M059J (cell line): ENCODE measurements at places on chromosomes 11 and 22.
A peak's percentile ranks its signal among the peaks of the same experiment; 100 is the strongest.

GRCh38 chr11:64250415-64251015, 815 bp upstream of the PLCB3 start:
- peak; percentile 40 for DNase-seq

DNA sequence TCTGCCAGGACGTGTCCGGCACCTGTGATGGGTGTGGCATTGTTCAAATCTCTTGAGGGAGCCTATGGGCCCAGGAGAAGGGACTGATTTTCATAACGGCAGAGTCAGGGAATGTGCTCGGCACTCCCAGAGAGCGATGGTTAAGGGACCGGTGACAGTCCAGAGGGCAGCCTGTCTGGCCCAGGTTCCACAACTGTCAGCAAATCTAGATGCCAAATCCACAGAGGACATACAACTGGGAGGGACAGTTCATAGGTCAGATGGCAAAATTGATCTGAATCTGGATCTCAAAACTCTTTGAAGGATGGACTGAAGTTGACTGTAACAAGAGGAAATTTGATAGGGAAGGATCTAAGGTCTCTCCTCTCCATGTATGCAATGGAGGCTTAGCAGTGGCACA, 7.5 kb downstream of the SEC14L2 start:
- no peak for DNase-seq

- no peak for DNase-seq
Measured at GRCh38 chr22:42007922-42008321, 9.3 kb downstream of the WBP2NL start.

GRCh38 chr11:62811659-62812058, 6.4 kb upstream of the NXF1 start:
- no peak for DNase-seq

- no peak for DNase-seq
Measured at GRCh38 chr11:103703437-103703836, 333.0 kb upstream of the DDI1 start.

GRCh38 chr11:12415342-12415966, 38.1 kb downstream of the PARVA start:
- no peak for DNase-seq

DNA sequence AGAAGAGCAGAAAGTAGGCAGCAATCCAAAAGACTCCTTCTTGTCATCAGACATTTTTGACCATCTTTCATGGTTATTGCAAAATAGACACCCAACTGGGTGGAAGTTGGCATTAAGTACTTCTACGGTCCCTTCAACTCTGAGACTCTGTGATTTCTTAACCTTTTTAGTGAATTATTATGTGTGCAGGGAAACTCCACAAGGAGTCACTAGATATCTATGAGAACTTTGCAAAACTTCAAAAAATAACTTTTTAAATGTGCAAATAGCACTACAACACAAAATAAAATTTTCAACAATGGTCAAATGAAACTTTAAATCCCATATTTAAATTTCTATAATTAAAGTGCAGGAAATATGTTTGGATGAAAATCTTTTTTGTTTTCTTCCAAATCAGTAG, 88.7 kb downstream of the SLC17A6 start:
- DNase-seq: no peak

DNA sequence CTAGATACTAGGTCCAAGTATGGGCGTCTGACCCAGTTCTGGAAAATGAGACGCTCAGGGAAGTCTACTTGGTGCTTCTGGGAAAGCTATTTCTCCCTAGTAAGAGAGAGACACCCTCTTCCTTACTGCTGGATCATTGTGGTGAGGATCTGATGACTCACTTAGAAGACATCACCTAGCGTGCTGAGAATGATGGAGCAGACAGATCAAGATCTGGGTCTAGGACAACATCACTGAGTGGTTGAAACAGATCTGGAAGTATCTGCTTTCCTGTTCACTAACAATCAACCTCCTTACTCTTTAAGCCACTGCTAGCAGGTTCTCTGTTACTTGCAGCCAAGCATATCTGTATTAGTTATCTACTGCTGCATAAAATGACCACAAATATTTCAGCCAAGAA, 38.3 kb upstream of the HMGXB4 start:
- peak; percentile 88 for DNase-seq

DNA sequence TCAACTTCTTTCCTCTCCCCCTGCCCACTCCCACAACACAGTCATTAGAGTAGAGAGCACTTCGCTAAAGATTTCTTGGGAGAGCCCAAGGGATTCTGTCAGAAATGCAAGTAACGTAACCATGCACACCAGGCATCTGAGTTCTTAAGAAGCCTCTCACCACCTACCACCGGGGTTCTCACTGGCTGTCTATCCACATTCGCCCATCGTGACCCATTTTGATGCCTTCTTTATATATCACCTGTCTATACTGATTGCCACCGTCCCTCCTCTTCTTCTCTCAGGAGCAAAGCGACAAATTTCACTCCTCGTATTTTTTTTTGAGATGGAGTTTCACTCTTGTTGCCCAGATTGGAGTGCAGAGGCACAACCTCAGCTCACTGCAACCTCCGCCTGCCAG, 23.9 kb upstream of the RASD2 start:
- no peak for DNase-seq

DNA sequence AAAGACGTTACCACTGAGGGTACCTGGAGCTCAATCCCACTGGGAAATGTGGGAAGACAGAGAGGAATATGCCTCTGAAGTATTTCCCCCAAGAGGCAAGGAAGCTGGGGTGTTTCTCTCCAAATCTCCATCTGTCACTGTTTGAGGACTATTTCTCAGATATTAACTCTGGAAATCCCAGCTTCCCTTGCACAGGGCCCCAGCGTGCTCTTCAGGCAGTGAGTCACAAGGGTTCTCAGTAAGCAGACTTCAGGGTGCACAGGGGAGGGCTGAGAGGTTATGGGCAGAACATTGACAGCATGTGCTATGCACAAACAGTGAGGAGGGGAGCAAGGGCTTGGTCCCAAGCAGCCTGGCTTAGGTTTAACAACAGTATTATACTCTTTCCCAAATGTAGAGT, 60.9 kb upstream of the EED start:
- DNase-seq: peak; percentile 70

DNA sequence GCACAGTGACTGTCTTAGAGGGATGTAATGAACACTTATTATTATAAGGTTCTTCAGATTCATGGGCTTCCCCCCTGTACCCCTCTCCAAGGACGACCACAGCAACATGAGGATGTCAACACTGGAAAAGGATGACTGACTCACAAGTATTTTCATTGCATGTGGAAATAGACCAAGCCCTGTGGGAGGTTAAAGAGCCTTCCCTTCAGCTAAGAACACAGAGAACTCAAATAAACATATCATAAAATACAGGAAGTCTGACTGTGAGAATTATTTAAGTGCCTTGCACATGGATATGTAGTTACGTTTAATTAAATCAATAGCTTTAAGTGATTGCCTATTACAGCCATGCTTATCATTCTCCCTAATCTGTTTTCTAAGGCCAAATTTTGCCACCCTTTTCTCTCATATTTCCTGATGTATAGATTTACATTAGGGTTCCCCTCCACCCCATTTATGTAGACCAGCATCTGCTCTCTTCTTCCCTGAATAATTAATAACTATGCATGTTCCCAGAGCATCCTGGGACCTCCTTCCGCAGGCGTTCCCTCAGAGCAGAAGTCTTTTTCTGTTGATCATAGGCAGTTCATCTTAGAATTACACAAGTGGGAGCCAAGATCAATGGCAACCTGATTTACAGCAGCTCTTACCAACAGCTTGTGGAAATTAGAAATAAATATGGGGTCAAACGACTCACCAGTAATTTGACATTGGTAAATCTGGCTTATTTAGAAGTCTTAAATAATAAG, 226.9 kb downstream of the OPCML start:
- DNase-seq: no peak

DNA sequence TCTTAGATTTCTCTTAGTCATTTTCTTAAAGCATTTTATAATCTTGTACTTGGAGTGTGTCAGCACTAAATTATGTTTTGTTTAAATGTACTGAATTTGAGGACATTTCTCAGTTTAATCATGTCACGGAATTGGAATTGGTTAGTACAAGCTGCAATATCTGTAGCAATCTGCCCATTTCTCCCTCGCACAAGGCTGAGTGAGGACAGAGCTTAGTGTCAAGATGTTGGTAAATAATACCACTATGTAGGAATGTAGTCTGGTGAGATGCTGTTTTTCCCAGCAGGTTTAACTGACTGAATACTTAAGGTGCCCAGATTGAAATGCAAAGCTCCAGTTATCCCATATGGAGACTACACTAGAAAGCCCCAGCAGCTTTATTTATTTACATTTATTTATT, 30.6 kb downstream of the SREBF2 start:
- no peak for DNase-seq

GRCh38 chr11:119902656-119903231, 173.7 kb upstream of the NECTIN1 start:
- peak; percentile 6 for DNase-seq

DNA sequence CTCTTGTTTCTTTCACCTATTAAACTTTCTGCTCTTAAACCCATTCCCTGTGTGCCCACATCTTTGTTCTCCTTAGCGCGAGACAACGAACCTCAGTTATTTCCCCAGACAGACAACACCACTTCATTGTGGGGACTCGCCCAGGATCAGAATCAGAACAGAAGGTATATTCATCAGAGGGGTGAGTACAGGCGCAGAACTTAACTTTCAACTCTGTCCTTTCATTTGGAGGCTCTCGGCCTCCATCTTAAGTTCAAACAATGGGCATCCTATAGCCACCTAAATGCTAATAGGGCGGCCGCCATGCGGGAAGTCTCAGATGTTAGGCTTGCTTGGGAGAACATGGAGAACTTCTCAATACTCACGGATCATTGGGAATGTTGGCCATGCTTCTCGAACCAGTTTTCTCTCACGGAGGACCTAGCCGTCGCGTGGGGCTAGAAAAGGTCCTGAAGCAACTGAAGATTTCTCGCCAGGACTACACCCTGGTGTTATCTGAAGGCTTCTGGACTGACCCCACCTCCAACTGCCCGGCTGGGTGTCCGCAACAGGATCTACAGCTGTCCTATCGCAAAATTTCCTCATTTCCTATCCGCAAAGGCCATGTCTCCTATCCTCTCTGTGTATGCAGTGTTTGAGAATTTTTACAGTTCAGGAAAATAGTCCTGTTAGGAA, 13.4 kb upstream of the HYLS1 start:
- no peak for DNase-seq

GRCh38 chr11:2847561-2847960, 38.0 kb downstream of the CDKN1C start:
- no peak for DNase-seq

DNA sequence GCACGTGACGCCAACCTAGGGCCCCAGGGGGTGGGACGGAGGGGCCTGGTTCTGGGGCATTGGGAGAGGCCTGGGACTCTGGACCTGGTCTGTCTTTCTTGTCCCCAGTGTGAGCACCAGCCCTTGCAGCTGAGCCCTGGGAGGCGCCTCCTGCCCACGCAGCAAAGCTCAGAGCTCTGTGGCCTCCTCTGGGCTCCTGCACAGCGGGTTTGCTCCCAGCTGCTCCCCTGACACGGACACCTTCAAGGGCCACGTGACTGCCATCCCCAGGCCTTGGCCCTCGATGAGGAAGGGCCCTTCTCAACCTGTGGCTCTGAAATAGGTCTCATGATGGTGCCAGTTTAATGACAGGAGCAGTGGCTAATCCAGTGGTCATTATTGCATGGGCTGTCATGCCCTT, 31.5 kb upstream of the CCDC188 start:
- DNase-seq: no peak

DNA sequence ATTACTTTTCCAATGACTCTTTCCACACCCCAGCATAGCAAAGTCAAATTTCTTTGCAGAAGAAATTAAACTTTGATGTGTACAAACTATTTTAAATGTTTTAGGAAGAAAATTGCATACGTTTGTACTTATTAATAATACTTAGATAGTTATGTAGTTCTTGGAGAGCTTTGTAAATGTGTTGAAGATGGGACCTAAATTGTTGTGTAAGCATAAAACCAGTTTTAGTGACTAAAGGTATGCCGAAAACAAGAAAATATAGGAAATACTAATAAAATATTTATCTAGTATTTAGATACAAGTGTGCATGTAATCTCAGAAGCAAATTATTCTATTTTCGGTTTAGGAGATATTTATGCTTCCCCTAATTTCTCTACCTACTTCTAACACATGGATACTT, 4.2 kb upstream of the OR52N4 start:
- DNase-seq: no peak

DNA sequence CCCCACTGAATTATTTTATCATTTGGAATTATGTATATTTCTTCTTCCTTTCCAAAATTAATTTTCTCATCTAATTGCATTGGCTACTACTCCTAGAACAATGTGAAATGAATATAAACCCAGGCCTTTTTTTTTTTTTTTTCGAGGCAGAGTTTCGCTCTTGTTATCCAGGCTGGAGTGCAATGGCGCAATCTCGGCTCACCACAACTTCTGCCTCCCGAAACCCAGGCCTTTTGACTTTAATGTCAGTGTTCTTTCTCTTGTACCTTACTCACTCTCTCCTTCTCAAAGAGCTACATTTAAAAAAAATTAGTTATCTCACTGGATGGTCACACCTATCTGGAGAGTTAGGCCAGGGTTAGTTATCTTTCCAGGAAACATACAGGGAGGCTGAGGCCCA, 35.3 kb upstream of the LRRC32 start:
- no peak for DNase-seq

- DNase-seq: peak; percentile 82
Measured at GRCh38 chr22:45717789-45718188, 46.2 kb downstream of the ATXN10 start.

DNA sequence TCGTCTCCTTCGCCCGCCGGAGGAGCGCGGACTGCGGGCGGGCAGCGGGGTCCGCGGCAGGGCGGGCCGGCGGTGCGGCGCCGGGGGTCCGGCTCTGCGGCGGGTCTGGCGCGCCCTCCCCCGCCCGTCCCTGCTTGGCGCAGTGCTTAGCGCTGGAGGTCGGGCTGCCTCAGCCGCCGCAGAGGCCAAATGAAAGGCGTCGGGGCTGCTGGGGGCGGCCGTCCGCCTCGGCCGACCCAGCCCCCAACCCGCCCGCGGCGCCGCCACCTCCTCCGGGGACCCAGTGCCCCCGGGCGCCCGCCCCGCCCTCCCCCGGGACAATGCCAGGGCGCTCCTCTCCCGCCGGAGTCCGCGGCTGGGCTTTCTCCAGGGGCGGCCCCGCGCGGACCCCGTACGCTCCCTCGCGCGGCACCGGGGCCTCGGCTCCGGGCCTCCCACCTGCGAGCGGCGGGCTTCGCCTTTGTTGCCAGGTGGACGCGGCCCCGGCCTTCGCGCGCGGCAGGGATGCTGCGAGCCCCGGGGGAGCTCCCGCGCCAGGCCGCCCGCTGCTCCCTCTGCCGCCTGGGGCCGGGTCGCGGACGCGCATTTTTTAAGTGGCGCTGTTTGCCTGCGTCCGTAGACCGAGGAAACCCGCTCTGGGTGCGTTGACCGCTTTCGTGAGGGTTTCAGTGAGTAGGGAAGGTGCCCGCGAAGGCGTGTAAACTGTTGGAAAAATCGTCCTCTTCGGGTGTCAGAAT, 583 bp downstream of the APLP2 start:
- DNase-seq: peak; percentile 50
